ENCODE measurements at places on chromosomes 2 and 18. TPM values are rescaled to one million over a fixed set of nuclear protein-coding genes. Genes with fewer than 3 reads are reported as not detected.

- no peak for DNase-seq
These were observed 87.0 kb downstream of the LIPG start for GRCh38 chr18:49648811-49649210.

DNA sequence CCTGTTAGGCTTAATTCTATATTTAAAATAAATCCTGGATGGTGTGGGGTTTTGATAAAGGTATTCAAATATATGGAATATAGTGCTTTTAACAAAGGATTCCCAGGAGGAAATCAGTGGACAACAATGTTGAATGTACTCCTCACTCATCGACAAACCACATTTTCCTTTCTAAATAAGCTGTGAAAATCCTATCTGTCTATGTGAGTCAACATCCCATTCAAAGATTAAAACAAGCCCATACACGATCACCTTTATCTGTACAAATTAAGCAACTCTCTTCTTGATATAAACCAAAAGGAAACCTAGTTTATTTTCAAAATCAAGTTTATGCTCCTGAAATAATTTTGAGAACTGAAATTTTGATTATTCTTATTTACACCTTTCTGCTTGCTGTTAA, 153.4 kb downstream of the ERBB4 start:
- DNase-seq: no peak

DNA sequence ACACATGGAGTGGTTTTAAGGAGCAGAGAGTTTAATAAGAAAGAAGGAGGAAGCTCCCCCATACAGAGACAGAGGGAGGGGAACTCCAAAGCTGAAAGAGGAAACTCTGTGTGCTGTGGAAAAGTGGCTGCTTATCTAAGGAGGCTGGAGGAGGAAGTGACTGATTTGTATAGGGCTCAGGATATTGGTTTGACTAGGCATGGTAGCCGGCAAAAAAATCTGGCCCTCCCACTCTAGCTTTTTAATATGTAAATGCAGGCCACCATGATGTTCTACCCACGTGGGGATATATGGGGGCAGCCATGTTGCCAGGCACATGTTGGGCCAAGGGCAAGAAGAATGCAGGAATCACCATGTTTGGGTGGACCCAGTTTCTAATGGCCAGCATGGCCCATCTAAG, 64.3 kb downstream of the HNMT start:
- no peak for DNase-seq

DNA sequence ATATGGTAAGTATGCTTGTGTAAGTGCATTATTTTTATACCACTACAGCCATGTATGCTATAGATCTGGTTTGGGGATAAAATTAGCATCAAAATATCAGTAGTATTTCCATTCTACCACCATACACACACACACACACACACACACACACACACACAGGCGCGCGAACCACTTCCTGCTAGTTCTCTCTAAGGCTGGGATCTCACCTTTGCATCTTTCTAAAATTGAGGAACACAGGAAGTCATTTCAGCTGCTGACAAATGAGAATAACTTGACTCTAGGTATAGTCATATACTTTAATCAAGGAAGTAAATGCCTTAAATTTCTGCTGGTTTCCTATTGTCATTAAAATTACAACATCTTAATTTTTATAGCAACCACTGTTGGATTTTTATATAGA, 72.5 kb downstream of the RBM43 start:
- no peak for DNase-seq

DNA sequence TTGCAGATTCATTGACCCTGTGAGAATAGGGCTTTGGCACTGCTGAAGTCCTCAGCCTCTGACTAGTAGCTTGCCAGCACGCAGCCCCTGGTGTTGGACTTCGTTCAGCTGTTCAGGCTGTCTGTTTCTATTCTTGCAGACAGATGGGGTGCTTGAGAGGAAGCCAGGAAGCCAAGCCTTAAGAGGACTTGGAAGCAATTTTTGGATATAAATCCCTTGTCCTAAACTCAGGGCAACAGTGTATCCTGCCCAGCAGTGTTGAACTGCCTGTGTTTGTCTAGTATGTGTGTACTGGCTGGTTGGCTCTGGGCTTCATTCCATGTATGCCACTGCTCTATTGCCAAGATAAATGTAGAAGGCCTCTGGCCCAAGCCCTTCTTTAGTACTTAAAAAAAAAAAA, 108.6 kb downstream of the COMMD1 start:
- DNase-seq: peak; percentile 96

GRCh38 chr2:238163481-238164198, 4.9 kb downstream of the ERFE start:
- DNase-seq: no peak

Gene LOXHD1
- not detected for total RNA-seq

Gene EVX2
- total RNA-seq: not detected

DNA sequence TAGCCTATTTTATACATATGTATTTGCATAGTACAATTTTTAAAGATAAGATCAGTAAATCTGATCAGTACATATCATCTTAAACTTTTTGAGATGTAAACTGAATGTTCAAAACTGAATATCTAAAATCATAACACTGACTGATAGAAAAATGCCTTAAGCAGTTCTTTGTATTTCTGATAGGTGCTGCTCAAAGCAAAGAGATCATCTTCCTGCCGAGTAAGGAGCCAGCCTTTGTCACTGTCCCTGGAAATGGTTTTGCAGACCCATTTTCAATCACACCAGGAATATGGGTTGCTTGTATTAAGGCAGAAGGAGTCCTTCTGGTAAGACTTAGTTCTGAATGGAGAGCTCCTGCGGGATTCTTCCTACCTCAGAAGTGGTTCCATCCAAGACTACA, 135.0 kb downstream of the LAMA3 start:
- DNase-seq: no peak

- peak; percentile 90 for DNase-seq
These were observed 199.1 kb downstream of the GLI2 start for GRCh38 chr2:120934574-120935338.

DNA sequence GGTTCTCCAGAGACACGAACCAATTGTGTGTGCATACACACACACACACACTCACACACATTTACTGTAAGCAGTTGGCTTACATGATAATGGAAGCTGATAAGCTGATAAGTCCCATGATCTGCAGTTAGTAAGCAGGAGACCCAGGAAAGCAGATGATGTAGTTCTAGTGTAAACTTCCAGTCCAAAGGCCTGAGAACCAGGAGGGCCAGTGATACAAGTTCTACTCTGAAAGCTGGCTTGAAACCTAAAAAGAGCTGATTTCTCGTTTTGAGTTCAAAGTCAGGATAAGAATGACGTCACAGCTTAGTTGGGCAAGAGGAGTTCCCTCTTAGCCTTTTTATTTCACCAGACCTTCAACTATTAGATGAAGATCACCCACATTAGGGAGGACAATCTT, 558.8 kb upstream of the PIK3C3 start:
- DNase-seq: no peak

- DNase-seq: no peak
These were observed 35.9 kb upstream of the CCDC93 start for GRCh38 chr2:118049816-118050140.

- DNase-seq: no peak
These were observed 30.6 kb downstream of the MAPRE2 start for GRCh38 chr18:35071819-35072247.

Gene TMEM169
- total RNA-seq: not detected

Gene ADGRF3
- total RNA-seq: not detected

Gene LRRC30
- total RNA-seq: not detected

Gene SERPINE2
- 66.8 TPM for total RNA-seq

DNA sequence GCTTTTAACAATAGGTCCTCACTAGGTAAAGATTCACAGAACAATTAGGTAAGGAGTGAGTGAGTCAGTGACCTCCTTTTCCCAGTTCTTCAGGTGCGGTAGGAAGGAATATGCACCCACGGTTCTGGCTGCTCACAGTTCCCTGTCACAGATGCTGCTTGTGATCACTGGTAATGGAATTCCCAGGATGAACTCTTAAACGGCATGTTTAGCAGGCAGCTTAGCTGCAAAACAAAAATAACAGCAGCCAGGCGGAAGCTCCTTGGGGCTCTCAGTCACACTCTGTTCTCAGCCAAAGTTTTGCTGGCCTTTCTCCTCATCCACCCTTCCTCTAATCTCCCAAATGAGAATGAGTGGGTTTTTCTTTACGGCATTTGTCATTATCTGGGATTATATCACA, 274.5 kb downstream of the MYT1L start:
- DNase-seq: no peak

DNA sequence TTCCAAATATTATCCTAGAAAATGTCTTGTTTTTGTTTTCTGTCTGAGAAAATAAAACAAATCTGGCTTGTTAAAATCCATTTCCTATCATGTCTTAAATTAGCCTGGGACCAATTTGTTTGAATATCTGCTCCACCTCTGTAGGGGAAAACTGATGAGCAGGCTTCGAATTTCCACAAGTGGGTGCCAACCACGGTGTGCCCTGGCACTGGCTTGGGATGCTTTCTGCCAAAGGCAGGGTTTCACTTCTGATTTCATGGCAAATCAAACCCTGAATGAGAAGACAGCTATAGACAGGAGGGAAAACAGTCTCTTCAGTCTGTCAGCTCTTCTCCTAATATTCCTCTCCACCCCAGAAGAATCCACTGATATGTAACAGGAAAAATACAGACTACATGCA, 33.7 kb upstream of the STAT4 start:
- DNase-seq: no peak

DNA sequence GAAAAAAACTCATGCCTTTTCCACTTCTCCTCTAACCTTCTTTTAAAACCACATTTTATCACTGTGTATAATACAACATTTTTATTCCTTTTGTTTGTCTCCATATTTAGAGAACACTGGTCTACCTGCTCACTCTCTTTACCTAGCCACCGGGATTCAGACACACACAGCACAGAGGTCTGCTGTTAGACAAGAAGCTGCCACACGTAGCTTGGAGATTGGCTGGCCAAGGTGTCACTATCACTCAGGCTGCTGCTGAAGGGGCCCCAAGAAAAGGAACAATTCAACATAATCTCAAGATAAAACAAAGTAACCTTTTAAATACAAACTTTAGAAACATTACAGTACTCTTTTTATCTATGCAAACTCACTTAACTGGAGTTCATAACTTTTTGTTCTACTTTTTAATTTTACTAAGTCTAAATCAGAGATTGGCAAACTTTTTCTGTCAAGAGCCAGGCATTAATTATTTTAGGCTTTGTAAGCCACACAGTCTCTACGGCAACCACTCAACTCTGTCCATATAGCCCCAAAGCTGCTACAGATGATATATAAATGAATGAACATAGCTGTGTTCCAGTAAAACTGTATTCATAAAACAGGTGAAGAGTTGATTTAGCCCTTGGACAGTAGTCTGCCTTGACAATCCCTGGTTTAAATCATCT, 25.8 kb downstream of the FEZ2 start:
- no peak for DNase-seq

GRCh38 chr2:177881008-177881747, 191.4 kb downstream of the PDE11A start:
- DNase-seq: no peak

DNA sequence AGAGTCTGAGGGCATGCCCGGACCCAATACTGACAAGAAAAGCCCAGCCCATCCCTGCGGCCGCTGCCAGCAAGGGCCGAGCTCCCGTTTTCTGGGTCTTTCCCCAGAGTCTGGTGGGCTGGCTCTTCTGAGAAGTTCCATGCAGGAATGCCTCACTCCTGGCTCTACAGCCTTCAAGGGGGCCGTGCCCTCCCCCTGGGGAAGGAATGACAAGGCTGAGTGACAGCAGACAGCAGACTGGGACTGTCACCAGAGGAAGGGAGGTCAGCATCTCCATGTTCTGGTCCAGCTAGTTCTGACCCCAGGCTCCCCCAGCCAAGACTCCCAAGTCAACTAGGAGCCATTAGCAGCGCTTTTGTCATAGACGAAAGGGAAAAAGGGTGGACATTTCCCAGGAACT, 13.0 kb upstream of the SEMA4C start:
- DNase-seq: no peak

DNA sequence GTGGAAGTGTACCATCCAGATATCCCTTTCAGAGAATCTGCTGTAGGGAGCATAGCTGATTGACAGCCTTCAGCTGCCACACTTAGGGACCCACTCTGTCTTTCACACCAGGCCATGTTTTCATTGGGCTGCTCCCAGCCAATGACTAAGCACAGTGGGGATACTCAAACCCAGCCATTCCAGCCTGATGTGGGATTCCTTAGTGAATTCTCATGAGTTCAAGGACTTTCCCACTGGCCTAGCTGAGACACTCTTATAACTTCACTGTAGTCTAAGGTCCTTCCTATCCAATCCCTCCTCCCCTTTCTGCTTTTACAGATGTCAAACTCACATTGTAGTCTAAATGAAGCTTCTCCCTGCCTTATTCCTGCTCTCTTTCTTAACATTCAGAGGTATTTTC, 201.2 kb downstream of the PIK3C3 start:
- DNase-seq: no peak

GRCh38 chr18:54616220-54616848, 25.3 kb downstream of the DYNAP start:
- no peak for DNase-seq

DNA sequence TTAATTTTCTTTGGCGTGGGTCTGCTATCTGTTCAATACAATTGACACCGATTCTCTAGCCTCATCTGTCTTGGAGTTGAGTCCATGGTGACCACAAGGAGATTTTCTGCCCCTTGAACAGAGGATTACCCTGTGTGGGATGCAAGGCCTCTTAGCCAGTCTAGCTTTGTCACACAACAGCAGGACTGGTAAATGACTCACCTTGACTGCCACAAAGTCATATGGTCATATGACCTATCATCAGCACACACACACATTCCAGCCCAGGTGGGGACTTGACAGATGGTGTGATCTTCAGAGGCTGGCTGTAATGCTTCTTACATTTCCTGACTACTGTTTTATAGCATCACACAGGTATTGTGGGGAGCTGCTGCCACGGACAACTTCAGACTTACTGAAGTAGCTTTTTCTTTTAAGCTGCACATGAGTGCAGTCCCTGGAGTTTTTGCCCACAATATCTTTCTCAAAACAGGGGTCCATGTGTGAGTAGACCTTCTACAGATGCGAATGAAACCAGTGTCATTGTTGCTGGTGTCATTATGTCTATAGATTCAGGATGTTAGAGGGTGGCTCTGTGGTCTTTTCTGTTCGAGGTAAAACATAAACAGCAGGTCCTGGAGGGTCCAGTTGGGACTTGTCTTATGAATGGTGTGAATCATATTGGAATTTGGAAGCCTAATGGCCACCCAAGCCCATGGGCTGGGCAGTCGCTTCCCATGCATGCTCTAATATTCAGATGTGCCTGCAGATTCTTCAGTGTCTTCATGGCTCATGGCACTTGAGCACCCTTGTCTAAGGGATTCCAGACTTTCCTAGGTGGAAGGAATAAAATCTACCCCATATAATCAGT, 18.6 kb upstream of the ACOXL start:
- no peak for DNase-seq

Gene MYO5B
- total RNA-seq: 8.8 TPM

Gene XIRP2
- 0.10 TPM for total RNA-seq

Gene ACVR1C
- total RNA-seq: not detected

GRCh38 chr2:88464153-88464552, 11.7 kb upstream of the FOXI3 start:
- no peak for DNase-seq

Gene MRPS5
- 71.0 TPM for total RNA-seq
